Trophoblast cell (in vitro differentiated cells and primary cell): ENCODE measurements at places on chromosomes 3 and 15.

DNA sequence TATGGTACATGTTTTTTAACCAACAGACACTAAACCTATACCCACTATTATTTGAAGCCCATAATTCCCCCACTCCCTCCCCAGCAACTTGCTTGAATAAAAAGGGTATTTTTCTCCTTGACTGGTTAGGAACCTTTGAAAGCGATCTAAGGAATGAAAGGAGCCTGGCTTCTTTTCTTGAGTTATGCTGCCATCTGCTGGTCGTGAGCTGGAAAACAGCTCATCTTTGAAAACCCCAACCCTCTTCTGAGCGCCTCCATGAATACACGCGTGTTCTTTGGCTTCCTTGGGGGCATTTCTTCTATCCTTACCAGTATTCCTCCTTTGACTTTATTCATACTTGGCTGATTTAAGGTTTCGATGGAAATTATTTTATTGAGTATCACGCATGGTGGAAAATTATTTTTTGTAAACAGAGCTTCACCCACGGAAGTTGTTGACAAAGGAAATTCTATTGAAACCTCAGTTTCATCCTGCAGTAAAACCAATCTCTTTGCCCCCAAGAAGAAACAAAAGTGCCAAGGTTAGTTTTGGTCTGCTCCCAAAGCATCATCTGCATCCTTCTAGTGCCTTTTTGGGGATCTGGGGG is 171.6 kb downstream of the SV2B start:
- H3K27ac ChIP-seq = no peak overlapping the region
- no peaks in the 10 kb centered on the region for H3K36me3 ChIP-seq
- no peak overlapping the region for H3K4me3 ChIP-seq
- no peaks in the 10 kb centered on the region for H3K27me3 ChIP-seq
- H3K4me1 ChIP-seq = no peaks in the 10 kb centered on the region
- DNase-seq = peak; percentile 49

DNA sequence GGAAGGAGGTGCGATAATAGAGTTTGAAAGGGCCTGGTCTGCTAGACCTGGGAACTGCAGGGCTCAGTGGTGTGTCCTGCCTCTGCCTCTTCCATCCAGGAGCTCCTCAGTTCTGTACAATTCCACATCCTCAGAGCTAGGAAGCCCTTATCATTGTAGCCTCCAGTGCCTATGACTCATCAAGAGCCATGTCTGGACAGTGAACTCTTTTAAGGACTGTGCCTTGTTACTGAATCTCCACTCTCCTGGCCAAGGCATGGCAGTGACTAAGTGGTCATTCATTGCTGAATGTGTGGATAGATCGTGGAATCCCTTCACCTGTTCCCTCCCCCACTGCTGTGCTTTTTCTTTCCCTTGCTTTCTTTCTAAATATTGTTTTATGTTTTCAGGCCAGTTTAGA is 2.9 kb downstream of the TIMP4 start:
- DNase-seq = peak; percentile 80
- no peaks in the 10 kb centered on the region for H3K27me3 ChIP-seq
- no peaks in the 10 kb centered on the region for H3K36me3 ChIP-seq
- peaks cover 27% of the 10 kb centered on the region for H3K4me1 ChIP-seq
- H3K4me3 ChIP-seq = no peak overlapping the region

DNA sequence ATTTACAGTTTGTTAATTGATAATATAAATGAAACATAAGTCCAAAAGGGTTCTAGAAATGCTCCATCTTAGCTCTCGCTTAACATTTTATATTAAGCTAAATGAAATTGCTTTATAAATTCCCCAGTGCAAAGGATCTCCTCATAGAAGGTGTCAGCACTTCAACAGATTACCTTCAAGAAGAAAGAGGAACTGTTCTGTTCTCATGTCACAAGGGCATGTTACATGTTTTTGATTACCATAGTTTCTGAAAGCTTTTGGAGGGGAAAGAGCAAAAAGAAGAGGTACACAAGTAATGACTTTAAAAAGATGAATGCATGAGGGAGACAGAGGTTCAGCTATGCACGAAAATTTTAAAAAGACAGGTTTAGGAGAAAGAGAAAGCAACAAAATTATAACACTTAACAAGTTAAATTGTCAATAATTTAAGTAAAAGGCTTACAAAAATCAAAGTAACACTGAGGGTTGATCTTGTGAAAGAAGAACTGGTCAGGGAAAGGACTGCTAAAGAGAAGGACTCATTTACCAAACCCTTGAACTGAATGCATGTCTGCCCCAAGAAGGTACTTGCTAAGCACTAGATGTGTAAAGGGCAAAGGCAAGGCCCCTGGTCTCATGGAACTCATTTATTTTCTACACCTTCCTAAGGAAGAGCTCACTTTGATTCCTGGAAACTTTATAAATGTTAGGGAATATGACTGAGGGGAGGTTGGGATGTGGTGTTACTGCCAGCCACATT is 45.1 kb downstream of the CCDC191 start:
- no peaks in the 10 kb centered on the region for H3K36me3 ChIP-seq
- H3K27ac ChIP-seq = no peak overlapping the region
- DNase-seq = no peak
- H3K4me3 ChIP-seq = no peak overlapping the region

GRCh38 chr3:51353691-51354090 is 31.4 kb upstream of the MANF start:
- H3K27ac ChIP-seq = no peak overlapping the region
- DNase-seq = no peak
- peaks cover 5% of the 10 kb centered on the region for H3K36me3 ChIP-seq
- no peaks in the 10 kb centered on the region for H3K27me3 ChIP-seq

- H3K27ac ChIP-seq = no peak overlapping the region
- H3K36me3 ChIP-seq = no peaks in the 10 kb centered on the region
- no peaks in the 10 kb centered on the region for H3K4me1 ChIP-seq
- no peak overlapping the region for H3K4me3 ChIP-seq
Measured at GRCh38 chr3:61226166-61226686, 25.0 kb downstream of the FHIT start.

DNA sequence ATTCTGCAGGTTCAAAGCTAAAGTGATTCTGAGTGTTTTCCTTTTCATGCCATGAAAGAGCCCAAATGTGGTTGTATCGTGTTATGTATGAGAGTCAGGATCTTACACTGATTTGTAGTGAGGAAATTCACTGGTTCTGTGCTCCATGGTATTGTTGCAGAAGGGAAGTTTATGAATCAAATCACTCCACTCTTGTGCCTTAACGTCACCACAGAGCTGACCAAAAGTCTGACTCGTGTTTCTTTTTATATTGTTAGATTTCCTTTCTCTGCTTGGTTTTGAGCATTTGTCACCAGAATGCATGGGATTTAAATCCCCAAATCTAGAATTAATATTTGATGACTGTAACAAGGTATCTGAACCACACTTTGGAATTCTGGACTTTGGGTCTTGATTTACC is 29.1 kb upstream of the SLC30A4 start:
- no peaks in the 10 kb centered on the region for H3K36me3 ChIP-seq
- H3K27me3 ChIP-seq = no peaks in the 10 kb centered on the region
- H3K4me3 ChIP-seq = no peak overlapping the region
- H3K27ac ChIP-seq = no peak overlapping the region
- H3K4me1 ChIP-seq = no peaks in the 10 kb centered on the region

DNA sequence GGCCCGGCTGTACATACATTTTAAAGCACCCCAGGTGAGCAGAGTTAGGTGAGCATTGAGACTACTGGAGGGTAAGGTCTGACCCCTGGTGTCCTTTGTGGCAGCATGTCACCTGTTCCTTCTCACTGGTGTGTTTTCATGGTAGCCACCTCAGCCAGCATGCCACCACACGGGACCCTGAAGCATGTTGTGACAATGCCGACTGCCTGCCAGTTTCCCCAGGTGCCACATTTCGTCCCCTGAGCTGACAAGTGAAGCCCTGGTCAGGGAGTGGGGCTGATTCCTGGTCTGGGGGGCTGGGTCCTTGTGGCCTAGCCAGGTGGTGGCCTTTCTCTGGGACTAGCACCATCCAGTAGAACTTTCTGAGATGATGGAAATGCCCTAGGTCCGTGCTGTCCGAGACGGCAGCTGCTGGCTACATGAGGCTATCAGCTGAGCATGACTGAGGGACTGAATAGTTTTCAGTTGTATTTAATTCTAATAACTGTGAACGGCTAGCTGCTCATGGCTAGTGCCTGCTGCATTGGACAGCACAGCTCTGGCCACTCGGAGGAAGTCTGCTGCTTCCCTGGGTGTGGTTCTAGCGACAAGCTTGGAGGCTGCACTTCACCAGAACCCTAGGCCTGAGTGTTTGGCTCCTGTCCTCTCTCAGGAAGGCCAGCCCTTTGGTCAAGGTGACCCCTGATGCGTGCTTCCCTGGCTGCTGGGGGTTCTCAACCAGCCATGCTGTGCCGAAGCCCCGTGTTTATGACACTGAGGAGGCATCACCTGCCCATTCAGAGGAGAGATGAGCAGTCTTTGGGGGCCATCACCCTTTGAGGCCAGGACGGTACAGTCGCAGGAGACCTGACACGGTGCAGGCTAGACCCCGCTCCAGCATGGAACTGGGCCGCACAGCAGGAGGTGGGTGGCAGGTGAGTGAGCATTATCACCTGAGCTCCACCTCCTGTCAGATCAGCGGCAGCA is 3.9 kb downstream of the C3orf22 start:
- no peaks in the 10 kb centered on the region for H3K4me1 ChIP-seq
- no peak for DNase-seq
- H3K36me3 ChIP-seq = no peaks in the 10 kb centered on the region

- no peaks in the 10 kb centered on the region for H3K36me3 ChIP-seq
- DNase-seq = no peak
- no peak overlapping the region for H3K4me3 ChIP-seq
- no peak overlapping the region for H3K27ac ChIP-seq
- no peaks in the 10 kb centered on the region for H3K27me3 ChIP-seq
- H3K4me1 ChIP-seq = no peaks in the 10 kb centered on the region
Measured at GRCh38 chr3:21544076-21544462, 206.9 kb downstream of the ZNF385D start.

- H3K4me1 ChIP-seq = no peaks in the 10 kb centered on the region
- no peak overlapping the region for H3K4me3 ChIP-seq
- DNase-seq = no peak
- H3K27me3 ChIP-seq = no peaks in the 10 kb centered on the region
- no peak overlapping the region for H3K27ac ChIP-seq
- no peaks in the 10 kb centered on the region for H3K36me3 ChIP-seq
Measured at GRCh38 chr3:74518610-74519009, 95.8 kb downstream of the CNTN3 start.

- H3K36me3 ChIP-seq = no peaks in the 10 kb centered on the region
- no peaks in the 10 kb centered on the region for H3K27me3 ChIP-seq
- H3K27ac ChIP-seq = no peak overlapping the region
- H3K4me3 ChIP-seq = no peak overlapping the region
Measured at GRCh38 chr15:67593562-67593961, 51.1 kb downstream of the MAP2K5 start.

GRCh38 chr3:99324636-99325203 is 313.7 kb upstream of the COL8A1 start:
- H3K4me1 ChIP-seq = no peaks in the 10 kb centered on the region
- H3K36me3 ChIP-seq = no peaks in the 10 kb centered on the region
- H3K4me3 ChIP-seq = no peak overlapping the region
- H3K27me3 ChIP-seq = no peaks in the 10 kb centered on the region
- no peak for DNase-seq
- no peak overlapping the region for H3K27ac ChIP-seq

- H3K4me1 ChIP-seq = peaks cover 3% of the 10 kb centered on the region
- DNase-seq = no peak
- no peak overlapping the region for H3K27ac ChIP-seq
- no peak overlapping the region for H3K4me3 ChIP-seq
- no peaks in the 10 kb centered on the region for H3K36me3 ChIP-seq
Measured at GRCh38 chr3:130900959-130901358, 7.1 kb downstream of the ATP2C1 start.

- no peak overlapping the region for H3K27ac ChIP-seq
- no peak for DNase-seq
- H3K36me3 ChIP-seq = no peaks in the 10 kb centered on the region
- H3K27me3 ChIP-seq = peaks cover 22% of the 10 kb centered on the region
- no peak overlapping the region for H3K4me3 ChIP-seq
Measured at GRCh38 chr3:14598143-14598569, 53.4 kb upstream of the CCDC174 start.

GRCh38 chr3:157544501-157545130 is 41.4 kb upstream of the VEPH1 start:
- H3K4me1 ChIP-seq = peaks cover 2% of the 10 kb centered on the region
- H3K36me3 ChIP-seq = no peaks in the 10 kb centered on the region
- no peak overlapping the region for H3K27ac ChIP-seq
- no peak overlapping the region for H3K4me3 ChIP-seq
- DNase-seq = no peak

DNA sequence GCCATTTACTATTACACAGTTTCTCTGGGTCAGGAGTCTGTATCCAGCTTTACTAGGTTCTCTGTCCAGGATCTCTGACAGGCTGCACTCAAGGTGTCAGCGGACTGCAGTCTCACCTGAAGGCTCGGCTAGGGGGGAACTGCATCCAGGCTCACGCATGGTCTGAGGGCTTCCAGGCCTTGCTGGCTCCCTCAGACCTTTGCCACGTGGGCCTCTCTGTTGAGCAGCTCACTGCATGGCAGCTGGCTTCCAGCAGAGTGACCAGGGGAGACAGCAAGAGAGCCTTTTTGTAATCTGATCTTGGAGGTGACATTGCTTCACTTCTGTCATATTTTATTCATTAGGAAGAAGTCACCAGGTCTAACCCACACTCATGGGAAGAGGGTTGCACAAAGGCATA is 152.3 kb downstream of the CACNA2D3 start:
- H3K4me1 ChIP-seq = no peaks in the 10 kb centered on the region
- peaks cover 3% of the 10 kb centered on the region for H3K27me3 ChIP-seq
- no peak overlapping the region for H3K27ac ChIP-seq
- DNase-seq = no peak
- no peaks in the 10 kb centered on the region for H3K36me3 ChIP-seq
